Stimulated activated naive CD4-positive, alpha-beta T cell treated with Interleukin-2 at 50 U/mL for 16 hours (primary cell): ENCODE measurements at places on chromosomes 3 and 15.

DNA sequence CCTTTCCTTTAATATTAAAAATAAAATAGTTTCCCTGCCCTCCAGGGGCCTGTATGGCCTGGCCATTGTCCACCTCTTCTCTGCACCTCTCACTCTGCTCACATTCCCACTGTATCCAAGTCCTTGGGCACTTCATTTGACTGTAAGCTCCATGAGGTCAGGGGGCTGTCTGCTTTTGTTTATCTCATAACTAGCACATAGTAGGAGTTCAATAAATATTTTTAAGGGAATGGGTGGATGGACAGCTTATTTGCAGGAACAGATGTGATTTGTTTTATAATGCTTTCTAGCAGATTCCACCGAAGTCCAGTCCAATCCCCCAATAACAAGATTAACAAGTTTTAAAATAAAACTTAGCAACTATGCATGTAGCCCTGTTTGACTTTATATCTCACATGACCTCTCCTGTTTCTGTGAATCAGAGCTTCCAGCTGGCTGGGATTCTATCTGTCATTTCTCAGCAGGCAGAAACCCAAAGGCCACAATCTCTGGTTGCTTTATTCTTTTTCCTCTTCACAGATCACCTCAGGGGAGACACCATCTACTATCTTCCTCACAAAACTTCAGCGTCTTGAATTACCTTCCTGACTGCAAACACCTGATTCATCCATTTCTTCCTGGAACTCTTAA lies 123.0 kb upstream of the NR2F2 start:
- DNase-seq = no peak

GRCh38 chr3:173846584-173846983 lies 449.0 kb downstream of the NLGN1 start:
- no peak for DNase-seq

DNA sequence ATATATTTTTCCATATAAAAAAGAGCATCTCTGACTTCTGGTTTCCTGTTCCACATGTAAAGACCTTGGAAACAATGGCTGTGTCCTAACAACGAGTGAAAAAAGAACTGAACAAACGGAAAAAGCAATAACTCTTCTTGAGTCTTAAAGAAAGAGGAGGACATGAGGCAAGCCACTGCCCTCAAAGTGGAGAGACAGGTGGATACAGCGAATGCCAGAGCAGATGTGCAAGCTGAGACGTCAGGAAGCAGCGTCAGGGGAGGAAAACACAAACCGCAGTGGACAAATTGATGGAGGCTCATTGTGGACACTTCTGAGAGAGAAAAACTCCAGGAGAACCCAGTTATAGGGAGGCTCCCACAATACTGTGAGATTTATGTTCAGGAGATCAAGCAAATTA lies 208.0 kb upstream of the MME start:
- DNase-seq = no peak

DNA sequence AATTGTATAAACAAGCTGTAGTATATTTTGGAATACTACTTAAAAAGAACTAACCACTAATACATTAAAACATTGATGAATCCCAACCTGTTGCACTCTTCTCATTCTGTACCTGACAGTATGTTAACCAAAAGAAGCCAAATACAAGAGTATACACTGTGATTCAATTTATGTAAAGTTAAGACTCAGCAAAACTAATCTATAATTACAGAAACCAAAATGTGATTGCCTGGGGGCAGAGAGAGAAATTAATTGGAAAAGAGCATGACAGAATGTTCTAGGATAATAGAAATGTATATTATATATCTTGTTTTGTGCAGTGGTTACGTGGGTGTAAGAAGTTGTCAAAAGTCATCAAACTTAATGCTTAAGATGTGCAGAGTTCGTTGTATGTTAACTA lies 31.1 kb downstream of the PIK3CA start:
- DNase-seq = no peak

- no peak for DNase-seq
Measured at GRCh38 chr15:82040862-82041261, 5.0 kb downstream of the MEX3B start.

DNA sequence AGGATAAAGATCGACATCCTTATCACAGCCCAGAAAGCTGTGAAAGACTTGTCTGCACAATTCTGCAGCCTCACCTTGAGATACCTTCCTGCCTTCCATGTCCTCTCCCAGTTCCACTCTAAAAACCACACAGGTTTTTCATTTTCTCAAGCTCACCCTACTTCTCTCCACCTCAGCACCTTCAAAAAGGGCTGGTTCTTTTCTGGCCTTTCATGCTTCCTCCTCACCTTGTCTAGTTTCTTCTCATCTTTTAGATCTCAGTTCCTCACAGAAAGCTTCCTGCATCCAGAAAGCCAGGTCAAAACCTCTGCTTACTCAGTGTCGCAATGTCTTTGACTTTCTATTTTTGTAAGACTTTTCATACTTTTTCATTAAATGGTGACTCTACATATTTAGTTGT lies 140.2 kb upstream of the STT3B start:
- DNase-seq = no peak

DNA sequence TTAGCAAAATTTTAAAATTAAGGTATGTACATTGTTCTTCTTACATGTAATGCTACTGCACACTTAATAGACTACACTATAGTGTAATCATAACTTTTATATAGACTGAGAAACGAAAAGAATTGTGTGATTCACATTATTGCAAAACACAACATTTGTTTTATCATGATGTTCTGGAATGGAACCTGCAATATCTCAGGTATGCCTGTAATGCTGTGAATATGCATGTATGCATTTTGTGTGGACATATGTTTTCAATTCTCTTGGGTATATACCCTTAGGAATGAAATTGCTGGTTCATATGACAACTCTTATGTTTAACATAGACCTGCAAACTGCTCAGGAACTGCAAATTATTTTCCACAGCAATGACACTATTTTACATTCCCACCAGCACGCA lies 38.6 kb upstream of the TJP1 start:
- no peak for DNase-seq
